Foreskin keratinocyte (primary cell): ENCODE measurements at places on chromosomes 7 and 10. TPM values are rescaled to one million over a fixed set of nuclear protein-coding genes. Genes with fewer than 3 reads are reported as not detected.

DNA sequence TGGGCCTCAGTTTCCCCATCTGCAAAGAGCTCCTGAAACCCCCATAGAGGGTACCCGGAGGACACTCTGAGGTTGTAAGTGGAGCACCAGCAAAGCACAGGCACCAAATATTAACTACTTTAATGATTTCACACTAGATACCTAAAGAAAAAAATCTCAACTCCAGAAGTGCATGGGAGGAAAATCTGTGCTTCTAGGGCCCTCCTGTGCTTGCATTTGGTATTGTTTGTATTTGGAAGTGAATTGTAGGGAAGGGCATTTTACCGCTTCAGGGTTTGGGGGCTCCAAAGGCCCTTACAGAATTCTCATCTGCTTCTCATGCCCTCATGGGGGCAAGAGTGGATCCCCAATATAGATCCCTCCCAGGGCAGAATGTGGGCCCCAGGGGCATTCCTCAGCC lies 22.4 kb upstream of the DRGX start:
- DNase-seq, result no peak

- no peak for DNase-seq
Measured at GRCh38 chr10:114077347-114077746, 33.7 kb downstream of the ADRB1 start.

GRCh38 chr10:73800560-73801252 lies 10.7 kb downstream of the NDST2 start:
- no peak for DNase-seq

DNA sequence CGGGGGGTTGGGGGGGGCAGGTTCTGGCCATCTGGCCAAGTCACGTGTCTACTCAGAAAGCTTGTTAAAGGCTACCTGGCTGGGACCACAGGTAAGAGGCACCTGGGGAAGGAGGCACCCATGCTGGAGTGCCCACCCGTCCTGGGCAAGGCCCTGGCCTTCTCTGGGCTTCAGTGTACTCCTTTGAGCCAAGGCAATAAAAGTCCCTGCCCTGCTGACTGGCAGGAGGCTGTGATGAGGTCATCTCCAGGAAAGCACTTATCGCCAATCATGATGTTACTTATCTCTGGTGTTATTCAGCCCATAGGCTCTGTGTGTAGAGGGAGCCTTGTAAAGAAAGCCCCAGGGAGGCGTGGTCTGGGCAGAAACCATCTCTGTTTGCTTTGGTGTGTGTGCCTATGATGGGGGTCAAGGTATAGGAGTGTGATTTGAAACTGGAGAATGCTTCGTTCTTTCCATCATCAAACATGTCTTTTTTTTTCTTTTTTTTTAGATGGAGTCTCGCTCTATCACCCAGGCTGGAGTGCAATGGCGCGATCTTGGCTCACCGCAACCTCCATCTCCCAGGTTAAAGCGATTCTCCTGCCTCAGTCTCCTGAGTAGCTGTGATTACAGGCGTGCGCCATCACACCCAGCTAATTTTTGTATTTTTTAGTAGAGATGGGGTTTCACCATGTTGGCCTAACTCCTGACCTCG lies 2.5 kb upstream of the CLDN4 start:
- DNase-seq, result peak; percentile 60

- DNase-seq, result no peak
Measured at GRCh38 chr7:74223711-74224510, 14.1 kb downstream of the LAT2 start.

DNA sequence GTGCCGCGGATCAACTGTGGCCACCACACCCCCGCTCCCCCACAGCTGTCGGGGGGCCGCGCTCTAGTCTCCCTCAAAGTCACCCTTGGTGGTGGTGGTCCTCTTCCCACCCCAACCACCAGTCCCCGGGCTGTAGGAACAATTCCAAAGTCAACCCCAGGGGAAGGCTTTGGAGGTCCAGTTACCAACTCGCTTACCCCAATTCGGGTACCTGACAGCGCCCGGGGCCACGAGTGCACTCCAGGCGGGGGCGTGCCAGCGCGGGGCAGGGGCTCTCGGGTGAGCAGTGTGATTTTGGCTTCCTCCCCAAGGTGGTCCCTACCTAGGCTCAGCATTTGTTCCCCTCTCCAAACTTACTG lies 584 bp upstream of the ZMIZ1 start:
- no peak for DNase-seq

DNA sequence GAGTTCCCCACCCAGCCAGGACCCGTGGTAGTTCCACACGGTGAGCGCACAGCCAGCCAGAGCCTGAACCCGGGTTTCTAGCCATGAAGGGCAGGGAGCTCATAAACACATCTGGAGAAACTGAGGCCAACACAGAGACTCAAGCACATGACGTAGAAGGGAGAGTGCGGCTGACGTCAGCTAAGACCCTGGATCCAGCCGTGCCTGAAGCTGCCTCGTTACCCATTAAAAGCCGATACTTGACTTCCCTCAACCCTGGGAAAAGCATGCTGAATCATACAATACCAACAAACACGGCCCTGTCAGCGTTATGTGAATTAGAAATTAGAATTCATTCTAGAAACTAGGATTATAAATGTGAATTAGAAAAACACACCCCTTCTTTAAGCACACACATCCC lies 65.2 kb upstream of the PDGFA start:
- no peak for DNase-seq

DNA sequence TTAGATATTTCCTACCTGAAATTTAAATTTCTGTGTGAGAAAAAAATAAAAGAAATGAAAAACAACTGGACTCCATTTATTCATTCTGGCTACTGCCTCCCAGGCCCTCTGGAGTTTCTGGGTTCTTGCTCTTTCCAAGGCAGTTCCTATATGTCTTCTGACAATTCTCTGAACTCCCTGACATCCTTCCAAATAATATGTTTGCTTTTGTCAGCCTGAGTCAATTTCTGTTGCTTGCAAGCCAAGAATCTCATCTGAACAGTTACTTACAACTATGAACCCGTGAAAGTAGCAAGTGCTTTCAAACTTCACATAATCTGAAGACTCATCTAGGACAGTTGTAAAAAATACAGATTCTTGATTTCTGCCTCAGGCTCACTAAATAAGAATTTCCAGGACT lies 216.7 kb upstream of the NPVF start:
- DNase-seq, result no peak

DNA sequence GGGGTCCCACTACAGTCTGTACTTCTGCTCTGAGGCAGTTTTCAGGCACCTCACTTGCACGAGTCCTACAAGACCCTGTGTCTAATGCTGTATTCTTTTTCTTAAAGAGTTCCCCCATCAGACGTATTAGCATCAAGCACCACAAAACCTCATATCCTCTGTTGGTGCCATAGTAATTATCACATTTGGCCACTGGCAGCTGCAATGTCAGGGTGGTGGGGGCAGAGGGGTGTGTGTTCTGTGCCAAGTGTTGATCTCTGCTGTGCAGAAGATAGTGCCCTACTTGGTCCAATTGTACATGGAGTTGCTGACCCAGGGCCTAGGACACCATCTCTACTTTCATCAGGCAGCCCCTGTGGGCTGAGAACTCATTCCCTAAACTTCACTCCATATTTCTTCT lies 20.0 kb upstream of the JAZF1 start:
- no peak for DNase-seq

DNA sequence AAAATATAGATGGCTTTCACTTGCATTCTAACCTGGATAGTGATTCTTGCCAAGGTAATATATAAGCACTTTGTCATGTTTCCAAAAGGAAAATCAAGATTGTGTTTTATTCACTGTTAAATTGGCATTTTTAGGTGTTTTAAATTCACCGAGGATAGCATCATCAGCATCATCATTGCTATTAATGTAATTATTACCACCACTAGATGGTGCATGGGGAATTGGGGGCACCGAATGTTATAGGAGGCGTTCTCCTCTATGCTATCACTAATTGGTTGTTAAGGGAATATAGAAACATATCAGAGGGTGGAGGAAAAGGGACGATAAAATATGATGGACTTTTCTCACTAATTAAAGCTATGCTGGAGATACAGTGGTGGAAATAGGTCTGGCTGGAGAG lies 95.5 kb downstream of the CELF2 start:
- no peak for DNase-seq

- DNase-seq, result no peak
Measured at GRCh38 chr7:71384094-71384493, 252.2 kb downstream of the GALNT17 start.

DNA sequence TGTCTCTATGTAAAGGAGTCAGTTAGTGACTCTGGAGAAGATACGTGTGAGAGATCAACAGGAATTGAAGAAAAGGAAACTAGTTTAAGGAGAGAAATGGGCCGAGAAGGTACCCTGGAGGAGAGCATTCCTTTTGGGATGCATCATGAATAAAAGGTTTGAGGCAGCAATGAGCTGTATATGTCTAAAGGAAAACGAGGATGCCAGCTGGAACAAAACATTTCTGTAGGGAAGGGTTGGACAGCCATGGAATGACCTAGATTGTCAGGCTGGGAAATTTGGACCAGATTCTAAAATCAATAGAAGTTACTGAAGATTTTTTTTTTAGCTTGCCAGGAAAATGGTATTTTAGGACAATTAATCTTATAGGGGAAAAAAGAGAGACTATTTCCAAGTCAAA lies 17.2 kb upstream of the MPP7 start:
- peak; percentile 47 for DNase-seq

DNA sequence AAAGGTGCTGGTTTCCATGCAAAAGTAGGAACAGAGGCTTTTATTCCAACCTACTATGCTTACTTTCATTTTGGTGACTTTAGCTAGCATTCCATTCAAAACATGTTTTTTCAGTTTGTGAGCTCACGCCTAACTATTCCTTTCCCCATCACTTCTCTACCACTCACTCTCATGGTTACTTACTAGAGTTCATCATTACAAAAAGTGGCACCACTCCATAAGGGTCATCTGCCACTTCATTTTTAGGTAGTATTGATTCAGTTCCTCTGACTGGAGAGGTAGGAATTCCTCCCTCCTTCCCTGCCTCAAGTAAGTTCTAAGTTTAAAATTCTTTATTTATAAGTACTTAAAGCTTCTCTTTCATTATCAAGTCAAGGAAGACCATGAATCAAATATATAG lies 543.1 kb downstream of the HTR7 start:
- peak; percentile 16 for DNase-seq

GRCh38 chr10:132588301-132589013 lies 50.9 kb downstream of the INPP5A start:
- DNase-seq, result no peak

- DNase-seq, result no peak
Measured at GRCh38 chr10:48365668-48366067, 59.2 kb downstream of the MAPK8 start.

GRCh38 chr7:129332254-129333035 lies 101.8 kb upstream of the STRIP2 start:
- peak; percentile 57 for DNase-seq

GRCh38 chr10:88082391-88082790 lies 219.0 kb downstream of the PTEN start:
- no peak for DNase-seq

DNA sequence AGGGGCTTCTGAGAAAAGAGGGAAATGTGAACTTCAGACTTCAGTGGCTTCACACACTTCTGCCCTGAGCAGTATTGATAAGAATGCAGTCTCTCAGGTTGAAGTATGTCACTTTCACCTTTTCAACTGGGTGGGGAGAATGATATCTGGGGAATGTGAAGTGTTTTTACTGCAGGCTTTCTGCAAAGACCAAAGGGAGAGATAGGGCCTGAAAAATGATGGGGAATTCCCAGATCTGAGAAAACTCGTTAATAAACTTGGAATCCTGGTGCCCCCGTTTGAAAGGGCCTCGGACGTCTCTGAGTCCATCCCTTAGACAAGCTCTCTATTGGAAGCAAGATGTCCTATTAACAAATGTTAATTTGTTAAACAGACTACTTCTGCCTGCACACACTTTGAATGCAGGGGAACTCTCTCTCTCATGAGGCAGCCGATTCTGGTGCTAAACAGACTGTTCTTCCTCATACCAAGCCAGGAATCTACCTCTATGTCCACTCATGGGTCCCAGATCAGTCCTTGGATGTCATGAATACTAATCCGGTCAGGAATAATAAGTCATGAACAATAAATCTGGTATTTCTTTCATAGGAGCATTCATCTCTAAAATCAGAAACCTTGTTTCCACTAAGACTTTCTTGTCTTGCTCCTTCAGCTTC lies 193.6 kb downstream of the JCAD start:
- peak; percentile 72 for DNase-seq

DNA sequence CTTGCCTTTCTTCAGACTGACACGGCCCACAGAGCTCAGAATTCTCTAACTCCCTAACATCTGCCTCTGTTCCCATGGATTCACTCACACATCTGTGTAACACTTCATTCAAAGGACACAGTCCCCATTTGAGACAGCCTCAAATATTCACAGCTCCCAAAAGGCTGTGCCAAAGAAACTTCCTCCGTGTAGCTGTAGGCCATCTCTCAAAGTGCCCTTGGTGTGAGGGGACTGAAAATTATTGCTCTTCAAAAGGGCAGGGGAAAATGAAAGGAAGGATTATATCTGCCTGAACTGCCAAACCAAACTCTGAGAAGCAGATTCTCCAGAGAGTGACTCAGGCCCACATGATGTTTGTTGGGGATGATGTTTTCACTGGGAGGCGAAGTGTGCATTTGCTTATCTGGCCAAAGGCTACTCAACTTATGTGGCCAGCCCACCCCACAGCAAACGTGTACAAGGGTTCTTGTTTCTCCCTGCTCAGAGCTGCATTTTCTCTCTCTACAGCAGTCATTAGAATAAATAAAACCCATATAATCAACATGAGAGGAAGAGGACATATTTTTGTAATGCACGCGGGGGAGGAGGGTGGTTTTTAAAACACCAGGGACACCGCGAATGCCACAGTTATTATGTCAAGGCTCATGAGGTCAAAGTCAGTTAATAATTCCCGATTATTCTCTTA lies 302.4 kb upstream of the NFE2L3 start:
- no peak for DNase-seq

DNA sequence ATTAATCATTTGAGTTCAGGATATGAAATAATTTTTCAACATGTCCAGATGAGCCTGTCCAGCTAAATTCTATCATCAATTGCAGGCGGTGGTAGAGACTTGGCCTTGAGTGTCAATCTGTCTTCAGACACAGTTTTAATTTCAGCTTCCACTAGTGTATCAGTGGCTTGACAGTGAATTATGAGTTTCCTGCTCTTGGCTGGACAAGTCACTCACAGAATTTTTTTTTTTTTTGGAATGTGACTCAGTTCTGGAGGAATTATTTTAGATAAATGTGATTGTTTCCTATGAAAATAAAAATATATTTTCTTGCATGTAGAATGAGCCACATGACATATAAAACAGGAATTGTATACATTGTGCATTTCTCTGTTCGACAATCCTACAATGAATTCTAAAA lies 319.9 kb upstream of the AKR1E2 start:
- DNase-seq, result no peak

GRCh38 chr7:129643550-129644170 lies 32.1 kb downstream of the NRF1 start:
- DNase-seq, result no peak

GRCh38 chr7:78953090-78953489 lies 500.4 kb downstream of the MAGI2 start:
- DNase-seq, result no peak

Gene WDR11
- polyA plus RNA-seq, result 17.9 and 18.8 TPM in 2 replicates

Gene ZNF438
- polyA plus RNA-seq, result 2.0 TPM in 2 replicates

Gene IFIT3
- polyA plus RNA-seq, result 37.5 and 48.5 TPM in 2 replicates

Gene JCAD
- 0.01 TPM in 1 of 2 replicates, not detected in the other for polyA plus RNA-seq

Gene ACTR3C
- polyA plus RNA-seq, result 1.1 and 1.6 TPM in 2 replicates

Gene WDFY4
- not detected in 2 replicates for polyA plus RNA-seq

Gene GPER1
- polyA plus RNA-seq, result 0.03 and 0.07 TPM in 2 replicates

Gene PDCD4
- 39.8 and 43.8 TPM in 2 replicates for polyA plus RNA-seq

Gene UBTD1
- 37.0 and 39.5 TPM in 2 replicates for polyA plus RNA-seq

Gene CYP3A4
- not detected in 2 replicates for polyA plus RNA-seq

Gene PTPRN2
- polyA plus RNA-seq, result not detected in 2 replicates

Gene PTPN12
- 26.4 and 28.2 TPM in 2 replicates for polyA plus RNA-seq

Gene ASZ1
- not detected in 2 replicates for polyA plus RNA-seq

Gene EPDR1
- 0.06 TPM in 1 of 2 replicates, not detected in the other for polyA plus RNA-seq

Gene MRPS16
- polyA plus RNA-seq, result 150 and 161 TPM in 2 replicates

Gene OPN4
- polyA plus RNA-seq, result not detected in 2 replicates
